ENCODE measurements at places on chromosomes 1 and 21.

DNA sequence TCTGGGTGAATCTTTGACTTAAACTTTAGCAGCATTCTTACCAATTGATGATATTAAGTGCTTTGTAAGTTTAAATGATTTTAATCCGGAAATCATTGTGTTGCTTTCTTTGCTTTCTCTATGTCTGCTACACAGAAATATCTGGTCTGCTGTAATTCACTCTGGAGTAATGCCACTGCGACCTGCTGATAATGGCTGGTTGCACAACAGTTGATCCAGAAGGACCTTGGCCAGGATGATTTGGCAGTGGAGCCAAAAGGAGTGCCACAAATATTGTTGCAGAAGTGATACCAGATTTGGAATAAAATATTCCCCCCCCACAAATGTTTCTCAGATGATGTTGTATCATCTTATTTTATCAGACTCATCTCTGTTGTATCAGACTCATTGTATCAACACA is 2063.9 kb downstream of the MRPL39 start:
- no peak for DNase-seq

GRCh38 chr1:242006976-242007375 is 8.1 kb upstream of the MAP1LC3C start:
- DNase-seq: no peak

DNA sequence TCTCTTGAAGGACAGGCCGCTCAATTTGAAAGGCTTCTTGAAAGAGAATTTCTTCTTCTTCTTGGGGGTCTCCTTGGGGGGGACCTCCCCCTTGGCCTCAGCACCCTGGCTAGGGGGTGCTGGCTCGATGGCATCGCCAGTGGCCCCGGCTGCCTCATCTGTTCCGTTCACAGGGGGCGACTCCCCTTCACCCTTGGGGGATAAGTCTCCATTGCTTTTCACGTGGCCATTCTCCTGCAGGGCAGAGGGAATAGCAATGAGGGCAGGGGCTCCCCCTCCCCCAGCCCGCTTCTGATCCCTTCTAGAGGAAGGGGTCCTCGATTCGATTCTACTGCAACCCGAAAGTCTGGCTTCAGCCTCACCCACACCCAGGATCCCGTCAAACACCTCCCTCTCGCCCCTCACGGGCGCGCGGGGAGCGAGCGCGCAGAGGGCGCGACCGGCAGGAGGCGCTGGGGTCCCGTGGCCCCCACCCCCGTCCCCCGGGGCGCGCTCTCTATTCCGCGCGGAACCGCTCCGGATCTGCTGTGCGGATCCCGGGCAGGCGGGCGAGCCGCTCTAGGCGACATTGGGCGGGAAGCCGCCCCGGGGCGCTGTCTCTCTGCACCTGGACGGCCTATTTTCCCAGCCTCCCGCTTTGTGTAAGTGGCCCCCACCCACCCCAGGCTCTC is 1.0 kb downstream of the MARCKSL1 start:
- peak; percentile 69 for DNase-seq

- DNase-seq: no peak
Observed at GRCh38 chr1:238738892-238739291, 647.5 kb upstream of the CHRM3 start.

GRCh38 chr21:41965461-41966013 is 11.7 kb upstream of the C2CD2 start:
- no peak for DNase-seq

GRCh38 chr1:183235503-183235902 is 49.4 kb downstream of the LAMC2 start:
- DNase-seq: no peak
